Upper lobe of left lung (tissue), 6 donors: ENCODE measurements at places on chromosomes 4 and X. TPM values are rescaled to one million over a fixed set of nuclear protein-coding genes. Genes with fewer than 3 reads are reported as not detected.
A peak's percentile ranks its signal among the peaks of the same experiment; 100 is the strongest.

DNA sequence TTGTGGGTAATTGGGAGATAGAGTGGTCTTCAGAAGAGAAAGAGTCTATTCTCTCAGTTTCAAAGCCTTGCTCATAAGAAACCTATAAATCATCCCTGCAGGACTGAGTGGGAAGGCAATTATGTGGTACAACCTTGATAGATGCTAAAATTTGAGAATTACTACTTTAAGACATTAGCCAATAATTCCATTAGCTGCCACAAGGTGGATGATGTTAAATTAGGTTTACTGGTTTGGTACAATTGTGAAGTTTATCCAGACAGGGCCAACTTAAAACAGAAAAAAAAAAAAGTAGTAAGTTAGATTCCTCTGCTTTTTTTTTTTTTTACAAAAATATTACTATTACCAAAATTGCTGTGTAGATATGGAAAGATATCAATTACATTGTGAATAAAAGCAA, 73.2 kb upstream of the AMOT start:
- DNase-seq, result no peak

GRCh38 chrX:18964901-18965300, 19.0 kb downstream of the PHKA2 start:
- DNase-seq, result no peak

GRCh38 chr4:173294444-173294843, 39.7 kb downstream of the HMGB2 start:
- DNase-seq, result no peak

DNA sequence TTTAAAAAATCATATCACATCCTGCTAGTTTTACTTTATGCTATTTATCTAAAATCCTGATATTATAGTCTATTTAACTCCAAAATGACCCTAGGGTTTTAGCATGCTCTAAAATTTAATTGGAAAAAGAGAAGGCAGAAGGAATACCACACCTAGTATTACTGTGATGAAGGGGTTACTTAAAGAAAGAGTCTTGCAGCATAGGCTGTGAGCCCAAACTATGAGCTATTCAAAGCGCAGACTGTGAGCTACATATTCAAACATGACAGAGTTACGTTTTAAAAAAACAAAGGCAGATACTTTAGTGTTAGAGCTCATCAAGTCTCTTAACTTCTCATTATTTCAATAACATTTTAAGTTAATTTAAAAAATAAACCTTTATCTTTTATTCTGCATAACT, 247.7 kb upstream of the ETNPPL start:
- DNase-seq, result no peak

GRCh38 chr4:109729117-109729717, 653 bp downstream of the PLA2G12A start:
- no peak for DNase-seq

DNA sequence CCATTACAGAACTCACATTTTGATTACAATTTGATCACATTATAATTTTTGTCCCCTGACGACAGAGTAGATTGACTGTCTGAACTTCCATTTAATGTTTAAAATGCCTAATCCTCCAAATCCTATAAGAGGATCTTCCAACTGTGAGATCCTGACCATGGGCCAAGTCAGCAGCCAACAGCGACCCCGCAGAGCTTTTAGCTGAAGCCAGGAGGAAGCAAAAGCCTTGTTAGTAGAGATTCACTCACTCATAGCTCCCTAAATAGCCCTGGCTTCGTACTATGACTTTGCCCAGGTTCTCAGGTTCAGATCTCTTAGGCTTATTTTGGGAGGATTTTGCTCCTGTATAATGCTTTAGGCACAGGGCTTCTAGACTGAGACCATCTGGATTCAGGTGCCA, 413.1 kb downstream of the NKX6-1 start:
- DNase-seq, result no peak

- no peak for DNase-seq
These were observed 358.4 kb downstream of the ARHGAP24 start for GRCh38 chr4:85833302-85833701.

DNA sequence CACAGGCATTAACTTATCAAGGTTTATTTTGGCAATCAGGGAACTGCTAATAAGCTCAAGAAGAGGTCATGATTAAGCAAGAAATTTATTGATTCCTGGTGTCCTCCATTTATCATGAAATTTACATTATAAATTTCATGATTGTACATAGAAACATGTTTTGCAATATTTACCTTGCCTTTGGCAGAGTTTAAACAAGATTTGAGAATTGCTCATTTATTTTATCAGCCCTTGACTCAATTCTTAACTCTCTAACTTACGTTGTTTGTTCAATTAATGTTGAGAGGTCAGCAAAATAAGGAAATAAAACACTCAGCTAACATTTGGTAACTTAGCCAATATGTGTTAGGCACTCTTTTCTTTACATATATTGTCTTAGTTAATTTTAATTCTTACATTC, 286.6 kb downstream of the SLC7A11 start:
- no peak for DNase-seq

DNA sequence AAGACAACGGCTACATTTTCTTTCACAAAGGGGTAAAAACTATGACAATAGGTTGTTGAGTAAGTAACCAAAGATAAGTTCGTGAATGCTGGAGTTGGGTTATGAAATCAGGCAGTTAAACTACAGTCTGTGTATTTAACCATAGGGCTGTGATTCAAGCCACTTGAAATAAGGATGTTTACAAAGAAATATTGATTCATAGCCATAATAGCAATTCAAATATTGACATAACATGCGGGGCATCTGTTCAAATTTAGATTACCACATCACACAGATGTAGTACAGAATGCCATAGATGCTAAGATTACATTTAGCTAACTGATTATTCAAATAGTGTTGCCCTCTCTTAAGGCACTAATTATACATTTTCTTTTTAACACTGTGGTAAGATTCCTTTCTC, 364.1 kb downstream of the FSTL5 start:
- DNase-seq, result no peak

GRCh38 chr4:111400741-111401140, 744.5 kb upstream of the FAM241A start:
- no peak for DNase-seq

GRCh38 chrX:16754019-16754418, 32.2 kb upstream of the TXLNG start:
- DNase-seq, result no peak

GRCh38 chr4:165906272-165906671, 33.2 kb downstream of the TLL1 start:
- no peak for DNase-seq

GRCh38 chrX:39576041-39576872, 521.5 kb downstream of the BCOR start:
- peak; percentile 55 for DNase-seq

DNA sequence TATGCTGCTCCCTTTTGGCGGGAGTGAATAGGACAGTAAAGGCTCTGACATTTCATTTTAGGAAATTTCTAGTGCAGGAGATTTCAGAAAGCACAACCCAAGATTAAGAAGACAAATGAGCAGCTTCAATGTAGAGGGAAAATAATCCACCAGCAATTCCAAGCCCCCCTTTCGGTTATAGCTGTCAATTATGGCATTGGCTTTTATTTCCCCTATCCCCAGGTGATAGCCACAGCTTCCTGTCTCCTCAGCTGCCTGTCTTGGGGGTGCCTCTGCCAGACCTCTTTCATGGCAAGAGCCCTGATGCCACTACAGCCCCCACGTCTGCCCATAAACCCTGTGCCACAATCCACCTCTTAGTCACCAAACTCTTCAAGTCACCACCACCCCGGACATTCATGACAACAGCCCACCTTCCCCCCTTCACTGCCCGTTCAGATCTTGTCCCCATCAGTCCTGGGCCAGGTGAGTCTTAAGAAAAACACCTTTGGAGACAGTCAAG, 48.4 kb upstream of the CLNK start:
- DNase-seq, result no peak

DNA sequence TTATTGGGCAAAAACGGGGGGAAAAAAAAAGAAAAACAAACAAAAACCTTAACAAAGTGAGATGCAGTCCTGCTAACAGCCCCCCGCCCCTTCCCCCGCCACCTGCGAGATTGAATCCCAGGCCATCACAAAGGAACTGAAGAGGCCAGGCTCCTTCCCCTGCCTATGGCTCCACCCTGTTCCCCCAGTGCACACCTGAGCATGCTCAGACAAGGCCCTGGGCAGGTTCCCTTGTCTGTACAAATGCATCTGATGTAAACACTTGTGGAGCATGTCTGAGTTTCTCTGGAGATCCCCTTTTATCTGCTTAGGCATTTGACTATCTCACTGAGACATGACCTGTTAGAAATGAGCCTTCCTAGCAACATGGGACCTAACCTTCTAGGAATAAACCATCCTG, 983.7 kb upstream of the PABPC4L start:
- DNase-seq, result no peak

DNA sequence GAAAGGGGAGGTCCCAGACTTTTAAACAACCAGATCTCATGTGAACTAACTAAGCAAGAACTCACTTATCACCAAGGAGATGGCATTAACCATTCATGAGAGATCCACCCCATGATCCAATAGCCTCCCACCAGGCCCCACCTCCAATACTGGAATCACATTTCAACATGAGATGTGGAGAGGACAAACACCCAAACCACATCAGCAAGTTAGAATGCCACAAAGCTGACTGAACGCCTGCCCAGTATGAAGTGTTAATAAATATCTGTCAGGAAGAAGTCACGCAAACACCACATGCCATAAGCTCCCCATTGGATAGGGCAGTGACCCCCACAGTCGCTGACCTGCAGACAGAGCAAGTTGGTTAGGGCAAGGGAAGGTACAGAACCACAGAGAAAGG, 14.3 kb downstream of the SLC10A6 start:
- no peak for DNase-seq

- DNase-seq, result peak; percentile 84
These were observed 1.6 kb upstream of the WWC2 start for GRCh38 chr4:183097231-183098018.

DNA sequence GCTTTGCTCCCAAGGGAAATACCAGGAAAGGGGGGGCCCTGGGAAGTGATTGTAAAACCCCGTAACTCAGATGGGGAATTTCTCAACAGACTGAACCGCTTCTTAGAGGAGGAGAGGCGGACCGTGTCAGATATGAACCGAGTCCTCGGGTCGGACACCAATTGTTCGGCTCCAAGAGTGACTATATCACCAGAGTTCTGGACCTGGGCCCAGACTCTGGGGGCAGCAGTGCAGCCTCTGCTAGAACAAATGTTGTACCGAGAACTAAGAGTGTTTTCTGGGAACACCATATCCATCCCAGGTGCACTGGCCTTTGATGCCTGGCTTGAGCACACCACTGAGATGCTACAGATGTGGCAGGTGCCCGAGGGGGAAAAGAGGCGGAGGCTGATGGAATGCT, 1.0 kb downstream of the PNMA3 start:
- DNase-seq, result no peak

DNA sequence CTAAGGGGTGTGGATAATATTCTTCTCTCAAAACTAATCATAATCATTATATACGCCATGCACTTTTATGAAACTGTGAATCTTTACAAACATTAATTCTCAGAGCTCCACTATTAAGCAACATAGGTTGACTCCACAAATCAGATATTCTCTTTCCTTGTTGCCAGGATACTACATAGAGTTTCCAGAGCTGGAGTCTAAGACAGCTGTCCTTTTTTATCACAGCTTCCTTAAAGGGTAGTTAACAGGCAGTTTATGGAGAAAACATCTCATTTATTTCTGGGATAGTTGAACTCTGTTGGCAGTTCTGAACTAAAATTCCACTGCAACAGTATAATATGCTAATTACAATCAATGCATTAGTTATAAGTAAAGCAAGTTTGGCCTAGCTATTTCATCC, 152.1 kb upstream of the PPP1R2C start:
- DNase-seq, result no peak

- no peak for DNase-seq
These were observed 1.7 kb upstream of the PRRG1 start for GRCh38 chrX:37347420-37347819.

DNA sequence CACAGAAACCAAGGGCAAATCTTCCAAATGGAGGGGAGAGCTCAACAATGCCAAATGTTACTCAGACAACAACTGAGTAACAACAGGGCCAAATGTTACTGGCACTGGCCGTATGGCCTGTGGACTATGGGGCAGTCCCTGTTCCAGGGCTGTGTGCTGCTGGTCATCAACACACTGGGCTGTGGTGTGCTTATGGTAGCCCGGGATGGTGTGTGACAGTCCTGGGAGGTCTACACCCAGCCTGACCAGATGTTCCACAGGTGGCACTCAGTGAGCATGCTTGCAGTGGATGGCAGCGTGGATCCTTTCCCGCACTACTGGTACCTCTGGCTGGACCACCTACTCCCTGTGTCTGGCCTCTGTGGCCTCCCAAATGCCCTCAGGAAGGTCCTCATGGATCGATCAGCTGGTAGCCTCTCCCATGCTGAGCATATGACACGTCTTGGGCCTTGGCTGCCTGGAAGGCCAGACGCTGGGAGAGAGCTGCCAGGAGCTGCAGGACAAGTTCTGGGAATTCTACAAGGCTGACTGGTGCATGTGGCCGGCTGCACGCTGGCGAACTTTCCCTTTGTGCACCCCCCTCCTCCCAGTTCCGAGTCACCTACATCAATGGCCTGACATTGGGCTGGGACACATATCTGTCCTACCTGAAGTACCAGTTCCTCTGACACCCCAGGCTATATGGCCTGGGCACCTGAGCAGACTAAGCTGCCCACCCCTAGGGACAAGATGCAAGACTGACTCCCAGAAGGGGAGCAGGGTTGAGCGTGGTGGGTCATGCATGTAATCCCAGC, 59.7 kb upstream of the IQSEC2 start:
- no peak for DNase-seq

- DNase-seq, result no peak
These were observed 28.9 kb downstream of the SNX25 start for GRCh38 chr4:185238215-185238681.

DNA sequence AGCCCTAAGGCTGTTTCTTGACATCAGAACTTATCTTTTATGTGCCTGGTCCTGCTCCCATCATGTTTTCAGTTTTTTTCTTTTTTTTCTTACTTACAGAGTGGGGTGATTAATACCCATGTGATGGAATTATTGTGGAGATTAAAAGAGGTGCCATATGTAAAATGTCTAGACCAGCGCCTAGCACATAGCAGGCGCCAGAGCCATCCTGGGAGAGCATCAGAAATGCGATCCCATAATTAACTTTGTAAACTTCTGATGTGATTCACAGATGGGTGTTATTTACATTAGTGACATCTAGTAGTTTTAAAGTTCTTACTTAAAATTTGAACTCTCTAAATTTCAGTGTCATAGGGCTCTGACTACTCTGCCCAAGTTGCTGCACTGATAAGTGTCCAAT, 66.2 kb upstream of the PGRMC2 start:
- no peak for DNase-seq

GRCh38 chr4:84691800-84692199, 108.9 kb downstream of the CDS1 start:
- DNase-seq, result no peak

DNA sequence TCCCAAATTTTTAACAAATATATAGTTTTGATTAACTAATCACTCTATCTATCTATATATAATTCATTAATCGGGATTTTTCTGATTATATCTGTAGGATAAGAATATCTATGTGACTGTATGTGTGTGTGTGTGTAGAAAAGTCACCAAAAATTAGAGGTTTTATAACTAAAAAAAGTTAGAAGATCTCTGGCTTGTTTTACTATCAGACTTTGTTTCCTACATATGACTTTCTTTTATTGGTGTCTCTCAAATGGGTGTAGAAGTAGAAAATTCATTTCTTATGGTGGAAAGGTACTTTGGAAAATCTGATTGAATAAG, 26.7 kb upstream of the TMPRSS11D start:
- DNase-seq, result no peak

Gene MAGEB2
- not detected for total RNA-seq

Gene AGTR2
- total RNA-seq, result 5.6 TPM

Gene CT45A2
- total RNA-seq, result not detected

Gene BTC
- 6.3 TPM for total RNA-seq

Gene DGAT2L6
- not detected for total RNA-seq

Gene FOXO4
- total RNA-seq, result 12.6 TPM

Gene EVC2
- total RNA-seq, result 26.2 TPM

Gene MAML3
- 9.6 TPM for total RNA-seq

Gene ZFYVE28
- total RNA-seq, result 12.0 TPM
